AML-193 (cell line): ENCODE measurements at places on chromosomes 16 and 17.
A peak's percentile ranks its signal among the peaks of the same experiment; 100 is the strongest.

DNA sequence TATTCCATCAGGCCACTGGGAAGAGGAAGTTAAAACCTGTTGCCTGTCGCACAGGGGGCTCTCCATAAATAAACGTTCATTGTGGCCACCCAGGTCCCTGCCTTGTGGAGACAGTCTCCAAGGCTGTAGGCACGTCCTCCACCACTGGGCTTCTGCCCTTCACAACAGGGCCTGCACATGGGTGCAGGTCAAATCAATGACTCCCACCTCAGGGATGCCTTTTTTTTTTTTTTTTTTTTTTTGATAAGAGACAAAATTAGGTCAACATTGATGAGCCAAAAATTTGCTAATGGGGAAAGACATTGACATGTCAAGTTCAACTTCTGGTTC, 12.6 kb upstream of the SLC12A3 start:
- no peak for DNase-seq

- DNase-seq: no peak
Observed at GRCh38 chr16:86934581-86935375, 356.4 kb downstream of the FOXL1 start.

DNA sequence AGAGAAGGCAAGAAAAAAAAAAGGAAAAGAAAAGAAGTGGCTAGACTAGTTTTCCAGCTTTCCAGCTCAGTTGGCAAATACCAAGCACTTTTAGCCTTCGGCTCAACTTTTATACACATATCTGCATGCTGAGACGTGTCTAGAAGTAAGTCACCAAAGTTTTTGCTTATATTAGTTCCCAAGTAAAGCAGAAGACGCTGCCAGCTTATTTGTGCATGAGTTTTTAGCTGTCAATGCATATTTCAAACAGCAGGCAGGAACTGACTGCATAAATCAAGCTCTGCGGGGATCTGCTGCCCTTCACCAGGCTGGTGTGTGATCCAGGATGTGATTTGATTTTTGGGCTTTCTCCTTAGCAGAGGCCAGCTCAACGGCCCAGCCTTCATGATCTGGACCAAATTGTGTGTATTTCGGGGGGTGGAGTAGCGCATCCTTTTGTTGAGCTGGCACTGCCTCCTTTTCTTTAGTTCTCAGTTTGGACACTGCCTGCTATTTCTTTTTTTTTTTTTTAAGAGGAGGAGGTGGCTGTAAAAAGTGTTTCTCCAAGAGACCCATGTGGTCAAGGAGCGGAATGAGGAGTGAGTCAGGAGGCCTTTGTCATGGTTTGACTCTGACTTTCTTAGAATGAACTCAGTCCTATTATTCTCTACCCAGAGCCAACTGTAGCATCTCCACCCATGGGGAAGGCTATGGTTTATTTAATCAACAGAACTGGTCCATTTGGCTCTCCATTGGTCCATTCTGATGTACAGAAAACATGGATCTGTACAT, 162.6 kb upstream of the XYLT1 start:
- no peak for DNase-seq

- no peak for DNase-seq
Observed at GRCh38 chr17:50632637-50633036, 2.0 kb upstream of the ABCC3 start.

DNA sequence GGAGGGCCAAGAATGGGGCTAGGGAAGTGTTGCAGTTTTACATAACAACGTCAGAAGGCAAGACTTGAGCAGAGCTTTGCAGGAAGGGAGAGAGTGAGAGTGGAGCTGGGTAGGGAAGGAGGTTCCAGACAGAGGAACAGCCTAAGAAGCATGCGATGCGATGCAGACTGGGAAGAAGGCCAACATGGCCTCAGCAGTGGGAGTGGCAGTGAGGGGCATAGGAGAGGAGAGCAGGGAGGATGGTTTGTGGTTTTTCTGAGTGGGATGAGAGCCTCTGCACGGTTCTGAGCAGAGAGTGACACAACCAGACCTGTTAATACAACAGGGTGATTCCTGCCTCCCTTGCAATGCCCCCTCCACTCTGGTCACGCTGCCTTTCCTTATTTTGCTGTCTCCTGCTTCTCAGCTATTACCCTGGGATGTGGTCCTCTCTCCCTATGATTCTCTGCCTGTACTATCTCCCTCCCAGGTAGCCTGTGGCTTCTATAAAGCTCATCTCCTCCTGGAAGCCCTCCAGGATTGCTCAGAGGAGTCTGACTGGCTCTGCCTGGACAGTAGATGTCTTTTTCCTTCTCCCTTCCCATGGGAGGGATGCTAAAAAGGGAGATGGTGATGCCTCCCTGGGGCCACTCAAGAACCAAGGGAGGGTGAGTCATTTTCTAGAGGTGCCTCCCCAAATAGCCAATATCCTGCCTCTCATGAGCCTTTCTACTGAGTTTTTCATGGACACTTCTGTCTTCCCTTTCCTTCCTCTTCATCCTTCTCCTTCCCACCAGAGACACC, 38.7 kb upstream of the NGFR start:
- no peak for DNase-seq

DNA sequence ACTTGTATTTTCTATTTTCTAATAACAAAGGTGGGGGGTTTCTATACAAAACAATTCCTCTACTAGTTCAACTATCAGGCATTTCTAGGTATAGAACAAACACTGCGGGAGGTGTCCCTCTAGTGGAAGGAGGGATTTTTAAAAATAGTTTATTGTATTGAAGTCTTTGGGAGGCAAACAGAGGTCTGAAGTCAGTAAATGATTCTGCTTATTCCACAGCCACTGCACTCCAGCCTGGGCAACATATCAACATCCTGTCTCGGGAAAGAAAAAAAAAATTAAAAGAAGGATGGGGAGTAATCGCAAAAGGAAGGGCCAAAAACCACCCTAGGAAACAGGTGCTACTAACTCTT, 648 bp upstream of the ERCC4 start:
- peak; percentile 64 for DNase-seq

DNA sequence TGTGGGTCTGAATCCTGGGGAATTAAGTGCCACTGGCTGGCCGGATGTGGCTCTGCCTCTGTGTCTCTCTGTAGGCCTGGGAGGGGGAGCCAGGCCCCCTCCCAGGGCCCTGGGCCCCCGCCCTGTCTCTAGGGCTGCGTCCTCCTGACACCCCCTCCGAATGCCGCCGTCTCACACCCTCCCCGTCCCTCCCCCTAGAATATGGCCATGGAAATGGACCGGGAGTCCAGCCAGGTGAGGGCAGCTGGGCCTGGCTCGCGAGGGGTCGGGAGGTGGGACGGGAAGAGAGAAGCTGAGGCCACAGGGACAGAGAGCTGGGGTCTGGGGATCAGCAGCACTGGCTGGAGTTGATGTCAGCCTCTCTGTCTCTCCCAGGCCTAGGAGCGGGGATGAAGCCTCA, 16.1 kb upstream of the PKMYT1 start:
- no peak for DNase-seq

DNA sequence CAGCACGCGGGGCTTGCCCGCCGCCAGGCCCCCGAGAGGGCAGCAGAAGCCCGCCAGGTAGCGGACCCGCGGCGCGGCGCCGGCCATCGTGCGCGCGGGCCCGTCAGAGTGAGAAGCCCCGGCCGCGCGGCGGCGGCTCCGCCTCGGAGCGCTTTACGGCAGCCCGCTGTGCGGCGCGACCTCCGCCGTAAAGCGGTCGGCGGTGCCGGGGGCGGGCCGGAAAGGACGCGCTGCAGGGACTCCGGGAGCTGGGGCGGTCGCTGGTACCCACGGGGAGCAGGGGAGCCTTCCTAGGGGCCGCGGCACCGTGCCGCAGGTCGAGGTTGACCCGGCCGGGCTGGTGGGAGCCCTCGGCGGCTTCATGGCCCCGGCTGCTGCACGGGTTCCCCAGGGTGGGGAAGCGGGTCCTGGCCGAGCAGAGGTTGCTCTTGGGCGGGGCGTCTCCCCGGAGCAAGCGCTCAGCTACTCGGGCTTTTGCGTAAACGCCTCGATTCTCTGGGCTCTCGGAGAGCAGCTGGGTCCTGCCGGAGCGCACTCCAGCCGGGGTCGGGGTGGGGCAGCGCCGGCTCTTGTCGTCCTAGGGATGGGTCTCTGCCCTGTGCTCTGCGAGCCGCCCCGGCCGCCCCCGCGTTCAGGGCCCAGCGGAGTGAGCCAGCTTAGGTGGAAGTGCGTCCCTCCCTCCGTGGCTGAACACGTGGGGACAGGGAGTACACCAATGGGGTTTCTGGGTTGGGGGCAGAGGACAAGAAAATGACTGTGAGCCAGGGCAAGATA, at the start of gene FAAP100:
TSS of gene FAAP100 (minus strand) at position 110 of the 774 bp plus-strand sequence. CDS start at position 87, 23 bp downstream.
- DNase-seq: peak; percentile 60

- no peak for DNase-seq
Observed at GRCh38 chr16:7182510-7183109, 150.0 kb upstream of the RBFOX1 start.
